Dermis blood vessel endothelial cell (primary cell): ENCODE measurements at places on chromosomes 1 and 21. TPM values are rescaled to one million over a fixed set of nuclear protein-coding genes. Genes with fewer than 3 reads are reported as not detected.

Gene ASB17
- not detected in 2 replicates for total RNA-seq

Gene OR6K3
- not detected in 2 replicates for total RNA-seq

Gene EBNA1BP2
- 68.1 and 89.9 TPM in 2 replicates for total RNA-seq

- DNase-seq: no peak
Observed at GRCh38 chr1:25766721-25767436, 33.1 kb upstream of the SELENON start.

- DNase-seq: no peak
Observed at GRCh38 chr1:45265244-45265643, 58.8 kb upstream of the ZSWIM5 start.

- DNase-seq: no peak
Observed at GRCh38 chr1:3065396-3065795, 3.6 kb upstream of the PRDM16 start.

- DNase-seq: no peak
Observed at GRCh38 chr21:34128124-34128523, 54.7 kb downstream of the MRPS6 start.

- DNase-seq: no peak
Observed at GRCh38 chr21:32834211-32834915, 62.8 kb upstream of the PAXBP1 start.

DNA sequence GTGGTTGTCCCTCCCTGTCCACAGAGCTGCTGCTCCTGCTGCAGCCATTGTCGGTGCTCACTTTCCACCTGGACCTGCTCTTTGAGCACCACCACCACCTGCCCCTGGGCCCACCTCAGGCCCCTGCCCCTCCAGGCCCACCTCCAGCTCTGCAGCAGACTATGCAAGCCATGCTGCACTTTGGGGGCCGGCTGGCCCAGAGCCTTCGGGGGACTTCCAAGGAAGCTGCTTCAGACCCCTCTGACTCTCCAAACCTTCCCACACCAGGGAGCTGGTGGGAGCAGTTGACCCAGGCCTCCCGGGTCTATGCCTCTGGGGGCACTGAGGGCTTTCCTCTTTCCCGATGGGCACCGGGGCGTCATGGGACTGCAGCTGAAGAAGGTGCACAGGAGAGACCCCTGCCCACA is 5.9 kb downstream of the RUSC1 start:
- DNase-seq: no peak

DNA sequence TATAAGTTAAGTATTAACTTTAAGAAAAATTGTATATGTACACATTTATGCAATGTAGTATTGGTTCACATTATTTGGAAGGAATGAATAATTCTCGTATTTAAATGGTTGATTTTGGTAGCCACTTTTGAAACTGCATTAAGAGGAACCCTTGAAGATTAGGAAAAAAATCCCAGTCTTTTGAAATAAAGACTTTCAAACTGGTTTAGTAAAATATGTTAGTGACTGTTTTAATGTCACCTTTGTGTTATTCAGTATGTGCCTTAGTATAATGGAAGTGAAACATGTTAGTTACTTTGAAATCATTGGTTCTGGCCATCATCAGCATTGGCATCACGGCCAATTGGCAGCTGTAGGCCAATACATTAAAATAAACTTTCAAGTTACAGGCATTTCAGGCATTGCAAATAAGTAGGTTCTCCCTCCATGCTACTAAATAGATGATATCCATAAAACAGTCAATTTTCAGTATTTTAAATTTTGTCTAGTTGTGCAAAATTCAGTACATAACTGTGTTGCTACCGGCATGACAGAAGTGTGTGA is 4.4 kb downstream of the MIER1 start:
- DNase-seq: peak; percentile 15
